Bronchus fibroblast of lung (primary cell): ENCODE measurements at places on chromosomes 12 and 14. TPM values are rescaled to one million over a fixed set of nuclear protein-coding genes. Genes with fewer than 3 reads are reported as not detected.

The CLEC2A gene
- not detected in 2 replicates for total RNA-seq

The ANO2 gene
- total RNA-seq: 0.50 TPM in 1 of 2 replicates, not detected in the other

The SRSF5 gene
- total RNA-seq: 79.4 and 95.2 TPM in 2 replicates

The VWF gene
- 0.50 and 1.2 TPM in 2 replicates for total RNA-seq

The SLCO1B1 gene
- not detected in 2 replicates for total RNA-seq

The CLEC7A gene
- not detected in 2 replicates for total RNA-seq

The P2RX2 gene
- not detected in 2 replicates for total RNA-seq

The NFATC4 gene
- total RNA-seq: 25.4 and 28.4 TPM in 2 replicates

The ULK1 gene
- 5.8 and 6.6 TPM in 2 replicates for total RNA-seq

The CMA1 gene
- total RNA-seq: not detected in 2 replicates

The PA2G4 gene
- 212 and 232 TPM in 2 replicates for total RNA-seq

The WNT1 gene
- not detected in 2 replicates for total RNA-seq

The CPSF6 gene
- 24.2 and 24.4 TPM in 2 replicates for total RNA-seq

The ESR2 gene
- not detected in 2 replicates for total RNA-seq

The SLC5A8 gene
- total RNA-seq: not detected in 2 replicates

The KCNA1 gene
- not detected in 2 replicates for total RNA-seq
